ENCODE measurements at places on chromosomes 3 and 15.

GRCh38 chr15:69590932-69591524 is 138.4 kb downstream of the RPLP1 start:
- DNase-seq, result no peak

DNA sequence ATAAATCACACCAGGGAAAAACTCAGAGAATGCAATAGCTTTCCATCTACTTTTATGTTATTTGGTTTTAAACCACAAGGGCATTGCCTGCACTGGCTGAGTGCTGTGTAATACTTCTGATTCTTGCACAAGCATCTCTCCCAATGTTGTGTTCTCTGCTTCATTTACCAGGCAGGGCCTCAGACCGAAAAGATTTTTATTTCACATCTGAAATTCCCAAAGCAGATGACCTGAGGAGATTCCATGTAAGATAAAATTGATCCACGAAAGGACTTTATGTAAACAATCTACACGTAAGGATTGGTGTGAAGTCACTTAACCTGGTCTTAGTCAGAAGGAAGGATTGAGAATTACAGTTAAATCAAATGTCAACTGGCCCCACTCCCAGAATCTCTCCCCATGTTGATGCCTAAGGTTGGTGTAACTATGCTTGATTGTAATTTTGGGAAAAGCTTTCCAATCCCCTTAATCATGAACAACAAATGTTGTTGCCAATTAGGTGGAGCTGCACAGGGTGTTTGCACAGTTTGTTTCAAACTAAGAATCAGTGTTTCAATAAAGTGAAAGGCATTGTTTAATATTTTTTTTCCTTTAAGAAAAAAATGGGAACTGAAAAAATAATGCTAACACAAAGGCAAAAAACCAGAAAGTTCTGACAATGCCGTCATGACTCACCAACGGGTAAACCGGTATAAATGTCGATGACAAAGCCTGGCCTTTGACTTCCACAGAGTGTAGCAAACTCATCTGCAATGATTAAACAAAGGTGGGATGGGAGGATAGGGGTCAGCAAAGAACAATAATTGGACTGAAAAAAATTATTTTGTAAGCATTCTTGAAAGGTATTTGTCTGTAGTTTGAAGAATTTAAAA is 128.6 kb downstream of the DUT start:
- peak; percentile 67 for DNase-seq

- DNase-seq, result no peak
Observed at GRCh38 chr3:135878501-135878900, 87.0 kb upstream of the PPP2R3A start.

DNA sequence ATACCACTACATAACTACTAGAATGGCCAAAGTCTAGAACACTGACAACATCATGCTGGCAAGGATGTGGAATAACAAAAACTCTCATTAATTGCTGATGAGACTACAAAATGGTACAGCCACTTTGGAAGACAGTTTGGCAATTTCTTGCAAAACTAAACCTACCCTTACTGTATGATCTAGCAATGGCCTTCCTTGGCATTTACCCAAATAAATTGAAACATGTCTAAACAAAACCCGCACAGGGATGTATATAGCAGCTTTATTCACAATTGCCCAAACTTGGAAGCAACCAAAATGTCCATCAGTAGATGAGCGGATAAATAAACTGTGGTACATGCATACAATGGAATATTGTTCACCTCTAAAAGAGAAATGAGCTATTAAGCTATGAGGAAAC is 87.9 kb upstream of the SLC24A5 start:
- no peak for DNase-seq

DNA sequence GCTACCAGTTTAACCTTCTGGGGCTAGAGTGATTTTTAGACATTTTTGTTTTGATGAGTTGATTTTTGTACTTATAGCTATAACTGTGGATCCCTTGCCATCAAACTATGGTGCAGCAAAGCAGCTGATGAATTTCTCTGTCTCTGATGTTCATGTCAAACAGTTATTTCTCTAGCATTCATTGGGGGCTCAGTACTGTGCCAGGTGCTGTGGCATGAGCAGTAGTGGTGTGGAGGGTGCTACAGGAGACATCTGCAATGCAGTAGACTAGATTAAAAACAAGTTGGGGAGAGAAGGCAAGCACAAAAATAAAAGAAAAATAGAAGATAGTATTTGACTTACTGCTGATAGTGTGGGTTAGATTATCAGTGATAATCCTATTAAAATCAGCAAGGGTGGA is 95.3 kb downstream of the AKAP13 start:
- no peak for DNase-seq

GRCh38 chr3:13860001-13860400 is 19.9 kb downstream of the WNT7A start:
- DNase-seq, result no peak

Measured in EL (cell line).